ENCODE measurements at places on chromosomes 11 and 22. TPM values are rescaled to one million over a fixed set of nuclear protein-coding genes. Genes with fewer than 3 reads are reported as not detected.

TNNT3 gene
- total RNA-seq = not detected

INPP5J gene
- 0.09 TPM for total RNA-seq

TRABD gene
- total RNA-seq = 19.5 TPM

OR56B4 gene
- total RNA-seq = not detected

CD3D gene
- not detected for total RNA-seq

GPR83 gene
- total RNA-seq = under 0.01 TPM

OR56A1 gene
- not detected for total RNA-seq

RAG2 gene
- not detected for total RNA-seq

FIBP gene
- total RNA-seq = 160 TPM

NDUFA6 gene
- total RNA-seq = 108 TPM

LARGE2 gene
- 0.09 TPM for total RNA-seq

Data from smooth muscle cell of bladder (primary cell).